Vagina (tissue), 2 donors: ENCODE measurements at places on chromosomes 4 and X. TPM values are rescaled to one million over a fixed set of nuclear protein-coding genes. Genes with fewer than 3 reads are reported as not detected.

SHROOM2 gene
- total RNA-seq, result 8.8 TPM

BRS3 gene
- not detected for total RNA-seq

MAGED4 gene
- 2.7 TPM for total RNA-seq

GLRB gene
- total RNA-seq, result 2.9 TPM

WNK3 gene
- 2.0 TPM for total RNA-seq

CXCL5 gene
- total RNA-seq, result not detected

NOX1 gene
- not detected for total RNA-seq

SLIT2 gene
- total RNA-seq, result 29.2 TPM

HHIP gene
- total RNA-seq, result 0.25 TPM

GRCh38 chr4:105765690-105766407 is 57.3 kb downstream of the GSTCD start:
- H3K36me3 ChIP-seq, result no peaks in the 10 kb centered on the region
- H3K27ac ChIP-seq, result no peak overlapping the region
- H3K27me3 ChIP-seq, result no peaks in the 10 kb centered on the region
- H3K4me3 ChIP-seq, result no peak overlapping the region
- no peaks in the 10 kb centered on the region for H3K4me1 ChIP-seq

- DNase-seq, result no peak
- no peak overlapping the region for H3K4me3 ChIP-seq
- H3K27ac ChIP-seq, result no peak overlapping the region
- no peaks in the 10 kb centered on the region for H3K27me3 ChIP-seq
- H3K36me3 ChIP-seq, result no peaks in the 10 kb centered on the region
- no peaks in the 10 kb centered on the region for H3K4me1 ChIP-seq
These were observed 508.7 kb upstream of the DIPK2B start for GRCh38 chrX:45709381-45709780.

GRCh38 chr4:35754047-35754446 is 490.3 kb downstream of the ARAP2 start:
- H3K27ac ChIP-seq, result no peak overlapping the region
- no peaks in the 10 kb centered on the region for H3K27me3 ChIP-seq

GRCh38 chr4:11299836-11300235 is 128.9 kb downstream of the HS3ST1 start:
- H3K27me3 ChIP-seq, result no peaks in the 10 kb centered on the region
- no peak for DNase-seq
- H3K27ac ChIP-seq, result no peak overlapping the region
- H3K4me1 ChIP-seq, result no peaks in the 10 kb centered on the region
- H3K36me3 ChIP-seq, result no peaks in the 10 kb centered on the region

GRCh38 chr4:142336251-142336934 is 509.7 kb downstream of the INPP4B start:
- H3K4me1 ChIP-seq, result peaks cover 12% of the 10 kb centered on the region
- H3K27me3 ChIP-seq, result no peaks in the 10 kb centered on the region
- no peaks in the 10 kb centered on the region for H3K36me3 ChIP-seq
- no peak overlapping the region for H3K27ac ChIP-seq
- DNase-seq, result no peak
- no peak overlapping the region for H3K4me3 ChIP-seq

DNA sequence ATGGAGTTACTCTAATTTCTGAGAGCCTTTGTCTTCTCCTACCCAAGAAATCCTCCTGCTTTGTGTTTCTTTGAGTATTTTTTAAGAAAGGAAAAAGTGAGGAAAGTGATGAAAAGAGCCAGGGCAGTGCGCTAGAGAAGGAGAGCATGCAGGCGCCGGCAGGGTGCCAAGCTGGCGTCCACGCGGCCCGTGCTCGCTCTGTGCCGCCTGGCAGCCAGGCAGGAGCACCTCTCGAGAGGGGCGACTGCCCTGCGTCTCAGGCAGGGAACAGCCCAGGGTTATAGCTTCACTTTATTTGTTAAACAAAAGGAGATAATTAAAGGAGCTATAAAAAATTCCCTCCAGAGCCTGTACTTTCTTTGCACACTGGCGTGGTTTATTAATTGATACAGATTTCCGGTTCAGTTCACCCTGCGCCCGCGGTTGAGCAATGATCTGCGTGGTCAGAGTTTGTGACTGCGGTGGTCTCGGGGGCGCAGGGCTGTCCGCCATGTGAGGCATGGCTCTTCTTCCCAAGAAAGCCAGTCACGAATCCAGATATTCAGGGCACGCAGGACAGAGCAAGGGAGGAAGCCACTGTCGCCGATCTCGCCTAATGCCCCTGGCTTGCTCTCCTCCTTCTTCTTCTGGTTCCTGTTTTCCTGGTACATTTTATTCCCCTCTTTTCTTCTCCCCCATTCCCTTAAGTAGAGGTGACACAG is 110.8 kb upstream of the PAQR3 start:
- no peak overlapping the region for H3K27ac ChIP-seq
- no peaks in the 10 kb centered on the region for H3K27me3 ChIP-seq
- H3K4me3 ChIP-seq, result no peak overlapping the region
- H3K4me1 ChIP-seq, result no peaks in the 10 kb centered on the region

GRCh38 chr4:166363198-166363597 is 490.2 kb downstream of the TLL1 start:
- no peak overlapping the region for H3K4me3 ChIP-seq
- H3K36me3 ChIP-seq, result no peaks in the 10 kb centered on the region
- no peaks in the 10 kb centered on the region for H3K27me3 ChIP-seq
- H3K27ac ChIP-seq, result no peak overlapping the region
- no peak for DNase-seq

GRCh38 chr4:99341426-99341825 is 11.1 kb downstream of the ADH1C start:
- DNase-seq, result no peak
- H3K27me3 ChIP-seq, result no peaks in the 10 kb centered on the region
- H3K27ac ChIP-seq, result no peak overlapping the region
- no peaks in the 10 kb centered on the region for H3K4me1 ChIP-seq
- no peaks in the 10 kb centered on the region for H3K36me3 ChIP-seq
- H3K4me3 ChIP-seq, result no peak overlapping the region

GRCh38 chr4:105808750-105809041 is 86.6 kb upstream of the NPNT start:
- H3K4me1 ChIP-seq, result peaks cover 3% of the 10 kb centered on the region
- H3K4me3 ChIP-seq, result peak overlapping the region; percentile 30
- H3K27me3 ChIP-seq, result no peaks in the 10 kb centered on the region
- no peaks in the 10 kb centered on the region for H3K36me3 ChIP-seq
- H3K27ac ChIP-seq, result no peak overlapping the region

DNA sequence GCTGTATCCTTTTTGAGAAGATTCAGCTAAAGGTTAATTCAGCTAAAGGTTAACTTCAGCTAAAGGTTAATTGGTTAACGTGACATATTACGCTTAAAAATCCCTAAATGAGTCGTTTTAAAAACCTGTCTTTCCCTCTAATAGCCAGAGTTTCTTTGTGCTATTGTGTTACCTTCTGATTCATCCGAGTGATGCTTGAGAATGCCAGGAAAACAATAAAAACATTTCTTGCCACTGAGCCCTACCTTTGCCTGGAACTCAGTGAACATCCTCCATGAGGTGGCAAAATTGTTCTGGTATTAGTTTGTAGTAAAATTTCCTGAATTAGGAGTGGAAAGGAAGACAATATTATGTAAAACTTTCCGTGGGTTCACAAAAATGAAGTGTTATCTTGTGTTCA is 13.7 kb upstream of the TMPRSS11E start:
- DNase-seq, result no peak
- no peaks in the 10 kb centered on the region for H3K27me3 ChIP-seq
- no peak overlapping the region for H3K4me3 ChIP-seq
- no peak overlapping the region for H3K27ac ChIP-seq
- H3K4me1 ChIP-seq, result no peaks in the 10 kb centered on the region

DNA sequence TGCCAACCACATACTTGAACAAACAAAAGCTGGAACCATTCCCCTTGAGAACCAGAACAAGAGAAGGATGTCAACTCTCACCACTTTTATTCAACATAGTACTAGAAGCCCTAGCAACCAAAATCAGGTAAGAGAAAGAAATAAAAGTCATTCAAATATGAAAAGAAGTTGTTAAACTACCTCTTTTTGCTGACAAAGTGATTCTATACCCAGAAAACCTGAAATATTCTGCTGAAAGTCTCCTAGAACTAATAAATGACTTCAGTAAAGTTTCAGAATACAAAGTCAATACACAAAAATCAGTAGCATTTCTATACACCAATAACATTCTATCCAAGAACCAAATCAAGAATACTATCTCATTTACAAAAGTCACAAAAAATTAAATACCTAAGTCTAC is 187.0 kb downstream of the UGT8 start:
- H3K4me3 ChIP-seq, result no peak overlapping the region
- no peak overlapping the region for H3K27ac ChIP-seq
- no peaks in the 10 kb centered on the region for H3K4me1 ChIP-seq
- no peaks in the 10 kb centered on the region for H3K36me3 ChIP-seq
- DNase-seq, result no peak
- no peaks in the 10 kb centered on the region for H3K27me3 ChIP-seq

DNA sequence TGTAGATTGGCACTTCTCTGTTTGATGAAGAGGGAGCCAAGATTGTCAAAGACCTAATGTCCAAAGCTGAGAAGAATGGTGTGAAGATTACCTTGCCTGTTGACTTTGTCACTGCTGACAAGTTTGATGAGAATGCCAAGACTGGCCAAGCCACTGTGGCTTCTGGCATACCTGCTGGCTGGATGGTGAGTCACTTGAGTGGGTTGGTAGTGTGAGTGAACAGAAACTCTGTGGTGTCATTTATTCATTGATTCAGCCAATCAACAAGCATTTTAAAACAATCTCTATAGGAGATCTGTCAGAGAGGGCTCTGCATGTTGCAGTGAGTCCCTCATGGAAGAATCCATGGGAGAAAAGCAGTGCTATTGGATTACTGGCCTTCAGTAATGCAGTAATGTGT is 16.3 kb downstream of the TAF9B start:
- no peak overlapping the region for H3K27ac ChIP-seq
- no peak overlapping the region for H3K4me3 ChIP-seq
- peaks cover 39% of the 10 kb centered on the region for H3K36me3 ChIP-seq
- no peak for DNase-seq
- H3K4me1 ChIP-seq, result no peaks in the 10 kb centered on the region

GRCh38 chr4:100420571-100420970 is 97.3 kb downstream of the EMCN start:
- no peak for DNase-seq
- no peaks in the 10 kb centered on the region for H3K36me3 ChIP-seq
- no peaks in the 10 kb centered on the region for H3K27me3 ChIP-seq
- peaks cover 17% of the 10 kb centered on the region for H3K4me1 ChIP-seq
- H3K4me3 ChIP-seq, result no peak overlapping the region

DNA sequence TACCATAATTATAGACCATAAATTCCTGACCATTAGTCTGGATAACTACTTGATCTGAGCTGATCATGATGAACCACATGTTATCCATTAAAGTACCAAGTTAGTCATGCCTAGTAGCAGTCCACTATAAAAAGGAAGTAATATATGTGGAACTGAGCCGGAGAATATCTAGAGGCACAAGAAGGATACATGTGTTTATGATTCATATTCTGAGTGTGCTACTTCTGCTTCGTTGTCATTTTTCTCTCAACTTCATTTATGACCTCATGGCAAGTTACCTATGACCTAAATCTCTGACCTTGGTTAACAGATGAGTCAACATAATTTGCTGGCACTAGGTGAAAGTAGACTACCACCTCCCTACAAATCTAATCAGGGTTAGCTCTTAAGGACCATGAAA is 56.5 kb upstream of the ANKRD17 start:
- H3K4me3 ChIP-seq, result no peak overlapping the region
- H3K4me1 ChIP-seq, result no peaks in the 10 kb centered on the region
- no peaks in the 10 kb centered on the region for H3K36me3 ChIP-seq

- no peak overlapping the region for H3K27ac ChIP-seq
- no peaks in the 10 kb centered on the region for H3K36me3 ChIP-seq
- H3K27me3 ChIP-seq, result no peaks in the 10 kb centered on the region
- no peak overlapping the region for H3K4me3 ChIP-seq
- DNase-seq, result no peak
These were observed 9.3 kb downstream of the C4orf54 start for GRCh38 chr4:99648321-99648720.

DNA sequence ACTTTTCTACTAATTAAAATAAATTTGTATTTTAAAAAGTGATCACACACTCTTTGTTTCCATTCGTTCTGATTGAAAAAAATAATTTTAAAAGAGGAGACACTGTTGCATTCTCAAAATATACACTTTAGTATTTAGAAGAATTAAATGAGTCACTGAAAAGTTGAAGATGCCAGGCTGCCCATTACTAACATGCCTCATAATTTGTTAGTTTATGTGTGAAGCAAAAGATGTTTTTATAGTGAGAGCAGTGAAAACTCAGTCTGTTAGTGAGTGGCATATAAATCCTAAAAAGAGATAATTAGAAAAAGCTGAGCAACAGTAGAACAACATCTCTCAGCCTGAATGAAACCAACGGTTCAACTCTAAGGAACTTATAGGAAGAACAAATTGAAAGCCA is 143.4 kb downstream of the CDS1 start:
- DNase-seq, result no peak
- H3K4me1 ChIP-seq, result no peaks in the 10 kb centered on the region
- no peak overlapping the region for H3K4me3 ChIP-seq
- no peaks in the 10 kb centered on the region for H3K27me3 ChIP-seq
- H3K27ac ChIP-seq, result no peak overlapping the region
- H3K36me3 ChIP-seq, result no peaks in the 10 kb centered on the region

DNA sequence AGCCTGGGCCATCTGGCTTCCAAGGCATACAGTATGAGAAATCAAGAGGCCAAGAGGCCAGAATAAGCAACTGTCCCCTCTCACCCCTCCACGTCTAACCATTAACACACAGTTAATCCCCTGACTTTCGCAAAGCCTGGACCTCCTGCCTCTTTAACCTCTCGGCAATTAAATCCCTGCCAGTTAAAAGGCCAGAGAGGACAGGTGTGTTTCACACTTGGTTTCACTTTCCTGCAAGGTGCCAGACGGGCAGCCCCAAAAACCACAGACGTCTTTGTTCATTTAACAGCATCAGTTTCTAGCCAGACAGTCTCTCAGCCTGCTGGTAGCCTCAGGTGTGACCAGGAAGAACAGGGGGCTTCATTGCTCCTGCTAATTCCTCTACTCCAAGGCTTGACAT is 91.1 kb upstream of the KIT start:
- H3K27me3 ChIP-seq, result no peaks in the 10 kb centered on the region
- no peak for DNase-seq
- no peaks in the 10 kb centered on the region for H3K4me1 ChIP-seq
- H3K36me3 ChIP-seq, result no peaks in the 10 kb centered on the region
- H3K4me3 ChIP-seq, result no peak overlapping the region

DNA sequence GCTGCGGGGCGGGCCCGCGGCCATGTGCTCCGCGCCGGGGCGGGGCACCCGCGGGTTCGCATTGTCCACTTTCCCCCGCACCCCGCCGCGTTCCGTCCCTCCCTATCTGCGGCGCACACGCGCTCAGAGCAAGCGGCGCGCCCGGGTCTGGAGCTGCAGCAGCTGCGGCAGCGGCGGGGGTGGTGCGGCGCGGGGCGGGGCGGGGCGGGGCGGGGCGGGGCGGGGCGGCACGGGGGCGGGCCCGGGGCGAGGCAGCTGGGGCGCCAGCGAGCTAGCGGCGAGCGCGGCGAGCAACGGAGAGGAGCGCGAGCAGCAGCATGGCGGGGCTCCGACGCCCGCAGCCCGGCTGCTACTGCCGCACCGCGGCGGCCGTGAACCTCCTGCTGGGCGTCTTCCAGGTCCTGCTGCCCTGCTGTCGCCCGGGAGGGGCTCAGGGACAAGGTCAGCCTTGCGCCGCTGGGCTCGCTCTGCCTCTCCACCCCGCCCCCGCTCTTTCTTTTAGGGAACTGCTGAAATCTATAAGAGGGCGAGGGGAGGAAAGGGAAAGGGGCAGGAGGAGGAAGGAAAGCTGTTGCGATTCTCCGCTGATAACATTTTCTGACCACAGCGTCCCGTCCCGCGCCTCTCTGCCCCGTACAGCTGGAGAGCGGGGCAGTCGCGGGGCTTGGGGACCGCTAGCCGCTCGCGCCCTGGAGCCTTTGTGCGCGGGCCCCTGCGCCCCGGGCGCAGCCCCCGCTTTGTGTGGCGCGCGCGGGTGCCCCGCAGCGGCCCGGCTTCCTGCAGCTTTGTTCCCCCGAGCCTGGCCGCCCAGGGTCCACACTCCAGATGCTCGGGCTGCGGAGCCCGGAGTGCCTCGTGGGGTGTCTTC is at the start of gene TMEM131L:
Gene TMEM131L, plus strand, starts transcription at position 280 of the 868 bp plus-strand sequence. Its CDS starts 38 bp downstream, at position 318.
- H3K4me1 ChIP-seq, result peaks cover 50% of the 10 kb centered on the region
- H3K36me3 ChIP-seq, result no peaks in the 10 kb centered on the region
- DNase-seq, result no peak
- peak within 1 kb of the TSS; percentile 86 for H3K4me3 ChIP-seq
